ENCODE measurements at places on chromosomes 1 and 21.

DNA sequence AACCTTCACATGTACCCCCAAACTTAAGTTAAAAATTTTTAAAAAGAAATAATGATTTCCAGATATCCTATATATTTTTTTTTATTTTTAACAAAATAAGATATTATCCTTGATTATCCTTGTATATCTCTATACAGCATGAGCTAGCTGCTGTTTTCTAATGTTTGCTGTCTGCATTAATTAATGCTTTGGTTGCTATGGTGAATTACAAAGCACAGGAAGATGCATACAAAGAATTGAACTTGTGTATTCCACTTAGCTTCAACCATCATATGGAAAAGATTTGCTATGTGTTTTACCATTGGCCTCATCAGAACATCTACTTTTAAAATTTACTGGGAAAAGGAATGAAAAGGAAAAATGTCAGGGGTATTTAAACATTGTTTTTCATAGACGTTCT is 35.4 kb downstream of the VPS45 start:
- DNase-seq, result no peak

DNA sequence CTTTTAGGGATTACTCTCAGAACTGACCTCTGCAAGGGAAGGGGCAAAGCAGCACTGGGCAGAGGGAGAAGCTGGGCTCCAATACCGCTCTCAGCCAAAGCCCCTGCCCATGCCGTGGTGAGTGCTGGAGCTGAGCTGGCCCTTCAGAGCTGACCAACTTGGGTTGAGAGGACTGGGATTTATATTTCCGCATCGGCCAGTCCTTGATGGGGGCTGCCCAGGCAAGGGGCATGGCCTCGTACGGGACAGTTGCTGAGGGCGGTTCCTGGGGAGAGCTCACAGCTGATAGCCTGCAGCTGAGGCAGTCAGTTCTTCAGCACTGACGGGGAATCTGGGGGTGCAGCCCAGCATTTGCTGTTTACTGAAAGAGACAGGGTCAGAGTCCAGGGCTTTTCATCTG is 8.0 kb downstream of the HUNK start:
- no peak for DNase-seq

GRCh38 chr1:212007178-212007577 is 28.2 kb downstream of the INTS7 start:
- DNase-seq, result no peak

- no peak for DNase-seq
These were observed 4.8 kb downstream of the S100A16 start for GRCh38 chr1:153608089-153608682.

GRCh38 chr1:229434005-229434640 is at the start of gene ACTA1:
Gene ACTA1, minus strand, starts transcription at chr1:229434094. Its CDS starts 979 bp downstream, at chr1:229433115.
- peak; percentile 52 for DNase-seq

GRCh38 chr1:161314201-161314981 is at the start of gene SDHC:
Gene SDHC, plus strand, starts transcription at chr1:161314381. Its CDS starts 25 bp downstream, at chr1:161314406.
- DNase-seq, result peak; percentile 92

GRCh38 chr1:6466751-6467150 is 778 bp upstream of the TNFRSF25 start:
- no peak for DNase-seq

DNA sequence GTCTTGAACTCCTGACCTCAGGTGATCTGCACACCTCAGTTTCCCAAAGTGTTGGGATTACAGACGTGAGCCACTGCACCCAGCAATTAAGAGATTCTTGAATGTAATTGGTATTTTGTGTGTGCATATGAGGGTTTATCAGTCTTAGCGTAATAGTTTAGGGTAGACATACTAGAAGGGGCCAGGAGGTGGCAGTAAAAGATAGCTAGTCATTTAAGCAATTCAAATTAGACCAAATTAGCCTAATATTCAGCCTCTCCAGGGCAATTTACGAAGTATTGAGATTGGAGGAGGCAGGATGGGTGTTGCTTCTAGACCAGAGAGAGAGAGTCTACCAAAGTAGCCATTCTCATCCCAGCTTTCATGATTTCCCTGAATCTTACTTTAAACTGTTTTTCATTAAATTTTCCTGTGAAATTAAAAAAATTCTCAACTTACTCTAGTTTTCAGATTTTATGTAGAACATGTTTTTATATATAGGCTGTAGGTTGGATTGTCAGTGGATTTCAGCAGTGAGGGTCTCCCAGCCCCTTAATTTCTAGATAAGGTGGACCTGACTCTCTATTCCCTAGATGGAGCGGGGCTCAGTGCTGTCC is 119.7 kb downstream of the HHAT start:
- DNase-seq, result no peak

- no peak for DNase-seq
These were observed 54.9 kb upstream of the NBPF3 start for GRCh38 chr1:21385022-21385421.

- no peak for DNase-seq
These were observed 42.5 kb upstream of the C1orf174 start for GRCh38 chr1:3942416-3943122.

DNA sequence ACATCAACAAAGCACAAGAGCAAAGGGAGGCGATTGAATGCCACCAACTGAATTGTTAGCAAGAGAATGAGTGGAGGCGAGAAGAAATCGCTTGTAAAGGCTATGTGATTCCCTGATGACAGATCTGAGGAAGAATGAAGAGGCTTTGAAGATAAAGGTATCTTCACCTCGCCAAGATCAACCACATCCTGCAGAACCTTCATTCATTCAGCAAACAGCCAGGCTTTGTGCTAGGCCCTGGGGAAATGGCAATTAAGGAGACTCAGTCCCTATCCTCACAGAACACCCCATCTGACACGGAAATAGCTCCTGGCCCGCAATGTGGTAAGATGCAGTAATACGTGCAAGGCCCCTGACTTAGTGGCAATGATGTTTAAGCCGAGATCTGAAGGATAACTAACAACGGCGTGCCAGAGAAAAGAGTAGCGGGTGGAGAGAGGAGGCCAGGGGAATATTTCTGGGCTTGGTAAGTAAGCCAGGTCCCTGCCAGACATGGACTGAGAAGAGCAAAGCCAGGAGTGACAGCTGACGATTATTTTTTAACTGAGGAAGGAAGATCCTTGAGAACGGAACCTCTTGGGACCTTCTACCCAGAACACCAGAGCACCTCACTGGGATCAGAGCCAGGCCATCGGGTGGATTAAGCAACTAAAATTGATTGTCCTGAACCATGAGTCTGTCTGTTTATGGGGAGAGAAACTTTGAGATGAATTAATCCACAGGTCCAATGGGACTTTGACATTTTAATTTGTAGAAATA is 4.6 kb upstream of the VSIG8 start:
- no peak for DNase-seq

- no peak for DNase-seq
These were observed 57.4 kb downstream of the DNTTIP2 start for GRCh38 chr1:93821423-93822144.

DNA sequence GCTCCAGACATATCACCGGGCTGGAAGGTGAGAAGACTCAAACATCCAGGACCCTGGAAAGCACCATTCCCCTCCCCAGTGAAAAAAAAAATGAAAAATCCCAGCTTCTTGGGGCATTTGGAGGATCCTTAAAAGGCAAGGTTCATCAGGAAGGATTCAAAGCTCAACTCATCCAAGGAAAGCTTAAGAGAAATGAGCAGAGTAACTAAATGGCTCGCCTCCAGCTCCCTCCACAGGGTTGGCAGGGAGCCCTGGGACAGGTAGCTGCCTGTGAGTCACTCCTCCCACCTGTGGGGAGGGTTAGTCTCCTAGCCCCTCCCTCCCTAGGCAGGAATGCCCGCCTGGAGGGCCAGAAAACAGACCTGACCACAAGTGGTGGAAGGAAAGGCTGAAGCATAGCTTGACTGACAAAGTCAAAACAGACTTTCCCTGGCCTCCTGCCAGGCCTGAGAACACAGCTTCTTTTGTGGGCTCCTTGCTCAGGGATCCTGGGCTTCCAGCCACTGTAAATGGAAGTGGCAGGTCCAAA is 712 bp upstream of the LAMB3 start:
- no peak for DNase-seq

- DNase-seq, result no peak
These were observed 68.8 kb upstream of the ARID1A start for GRCh38 chr1:26626994-26627393.

GRCh38 chr1:236862219-236862591 is 67.1 kb downstream of the MTR start:
- no peak for DNase-seq

GRCh38 chr1:210217482-210217881 is 15.1 kb upstream of the SERTAD4 start:
- no peak for DNase-seq

GRCh38 chr1:18941221-18942141 is 15.0 kb downstream of the IFFO2 start:
- DNase-seq, result no peak

DNA sequence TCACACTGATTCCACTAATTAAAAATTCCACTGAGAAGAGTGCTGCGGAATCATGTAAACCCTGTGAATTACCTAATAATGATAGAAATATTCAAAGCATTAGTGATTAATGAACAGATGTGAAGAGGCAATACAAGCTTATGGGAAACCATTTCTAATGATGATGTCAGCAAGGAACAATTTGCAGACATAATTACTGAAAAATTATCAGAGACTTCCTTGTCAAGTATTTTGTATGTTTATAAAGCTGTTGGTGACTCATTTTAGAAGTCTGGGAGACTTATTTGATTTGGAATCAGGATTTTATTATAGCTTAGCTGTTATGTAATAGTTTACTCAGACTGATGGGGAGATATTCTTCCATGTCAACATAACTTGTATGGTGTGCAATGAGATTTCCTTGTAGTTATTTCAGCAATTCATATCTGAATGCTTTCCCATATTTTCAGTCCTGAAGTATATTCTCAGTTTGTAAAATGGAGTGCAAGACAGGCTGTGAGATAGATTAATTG is 135.5 kb downstream of the TGFB2 start:
- no peak for DNase-seq

DNA sequence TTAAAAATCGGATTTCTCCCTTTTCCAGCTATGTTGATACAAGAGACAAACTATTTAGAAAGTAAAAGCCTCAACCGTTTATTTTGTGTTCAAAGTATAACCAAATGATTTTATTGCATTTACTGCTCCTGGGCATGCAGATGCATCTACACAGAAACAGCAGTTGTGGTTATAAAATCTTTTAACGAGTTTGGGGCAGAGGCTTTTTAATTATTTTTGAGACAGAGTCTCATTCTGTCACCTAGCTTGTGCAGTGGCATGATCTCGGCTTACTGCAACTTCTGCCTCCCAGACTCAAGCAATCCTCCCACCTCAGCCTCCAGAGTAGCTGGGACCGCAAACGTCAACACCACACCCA is 33.6 kb downstream of the ZNF496 start:
- DNase-seq, result no peak

DNA sequence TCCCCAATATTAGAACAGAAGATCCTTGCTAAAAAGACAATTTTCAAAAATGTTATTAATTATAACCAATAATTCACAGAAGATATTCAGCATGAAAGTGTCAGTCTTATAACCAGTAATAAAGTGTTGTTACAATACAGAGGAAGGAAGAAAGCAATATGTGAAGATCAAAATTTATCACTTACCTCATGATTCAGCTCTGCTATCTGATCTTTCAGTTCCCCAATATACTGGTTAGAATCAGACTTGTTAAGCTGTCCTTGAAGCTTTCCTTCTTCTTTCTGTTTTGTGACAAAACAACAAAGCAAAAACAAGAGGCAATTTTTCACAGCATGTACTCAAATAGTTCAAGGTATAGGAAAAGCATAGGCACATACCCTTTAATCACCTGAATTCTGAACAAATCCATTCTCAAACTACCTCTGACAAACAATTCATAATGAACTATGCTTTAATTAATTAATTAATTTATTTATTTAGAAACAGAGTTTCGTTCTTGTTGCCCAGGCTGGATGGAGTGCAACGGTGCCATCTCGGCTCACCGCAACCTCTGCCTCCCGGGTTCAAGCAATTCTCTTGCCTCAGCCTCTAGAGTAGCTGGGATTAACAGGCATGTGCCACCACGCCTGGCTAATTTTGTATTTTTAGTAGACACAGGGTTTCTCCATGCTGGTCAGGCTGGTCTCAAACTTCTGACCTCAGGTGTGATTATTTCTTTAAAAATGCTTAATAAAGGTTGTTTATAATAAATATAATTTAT is 76.9 kb upstream of the GFI1 start:
- DNase-seq, result no peak

DNA sequence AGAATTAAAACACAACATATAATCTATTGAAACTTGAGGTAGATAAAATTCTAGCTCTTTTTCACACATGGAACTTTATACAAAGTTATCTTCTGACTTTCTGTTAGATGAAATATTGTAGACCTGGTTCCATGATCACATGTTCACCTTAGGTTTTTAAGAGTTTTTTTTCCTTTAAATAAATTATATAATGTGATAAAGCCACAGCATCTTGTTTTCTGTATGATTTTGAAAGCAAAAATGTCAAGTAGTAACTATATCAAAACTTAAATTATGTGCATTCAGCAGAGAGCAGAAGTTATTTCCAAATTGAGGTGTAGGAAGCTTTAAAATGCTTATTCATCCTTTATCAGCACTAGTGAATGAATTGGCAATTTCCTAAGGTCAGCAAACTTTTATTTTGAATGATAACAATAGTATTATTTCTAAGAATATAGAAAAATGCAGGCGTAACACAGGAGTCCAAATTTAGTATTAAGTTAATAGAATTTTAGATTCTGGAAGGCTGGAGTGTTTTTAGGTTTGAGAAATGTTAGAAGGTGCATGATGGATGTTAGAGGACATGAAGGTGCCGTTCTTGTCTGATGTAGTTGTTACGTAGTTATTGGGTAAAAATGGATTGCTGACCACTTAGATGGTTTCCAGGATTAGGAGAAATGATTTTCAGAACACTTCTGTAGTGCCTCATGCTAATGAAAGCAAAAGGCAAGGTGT is 17.5 kb downstream of the BACH1 start:
- DNase-seq, result no peak

- DNase-seq, result no peak
These were observed 34.2 kb downstream of the HLCS start for GRCh38 chr21:36932161-36932816.

DNA sequence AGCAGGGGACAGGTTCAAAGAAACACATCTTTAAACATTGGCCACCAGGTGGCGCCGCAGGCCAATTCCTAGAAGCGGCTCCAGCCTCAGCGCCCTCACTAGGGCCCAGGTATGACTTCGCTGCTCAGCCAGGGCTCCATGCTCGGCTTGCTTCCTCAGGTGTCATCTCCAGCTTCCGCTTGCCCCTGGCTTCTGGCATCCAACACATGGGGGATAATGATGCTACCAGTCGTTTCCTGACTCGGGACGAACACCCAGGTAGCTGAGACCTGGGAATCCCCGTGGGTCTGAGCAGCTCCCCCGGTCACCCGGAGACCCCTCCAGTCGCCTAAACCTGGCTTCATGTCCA is 8.5 kb upstream of the MEX3A start:
- peak; percentile 89 for DNase-seq

DNA sequence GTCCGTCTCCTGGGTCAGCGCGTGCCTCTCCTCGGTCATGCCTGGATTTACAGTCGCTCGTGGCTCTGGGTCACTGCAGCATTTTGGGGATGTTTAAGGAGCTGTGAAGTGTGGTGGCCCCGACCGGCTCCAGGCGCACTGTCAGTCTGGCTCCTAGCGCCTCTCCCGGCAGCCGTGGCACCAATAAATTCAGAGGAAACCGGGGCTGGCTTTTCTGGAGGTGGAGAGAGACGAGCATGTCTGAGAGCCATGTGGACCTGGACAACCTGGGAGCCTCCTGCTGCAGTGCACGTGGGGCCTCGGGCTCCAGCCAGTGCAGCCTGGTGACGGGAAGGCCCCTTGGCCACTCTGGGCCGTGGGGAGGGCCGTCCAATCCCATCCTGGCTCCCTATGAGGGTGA is 17.1 kb downstream of the PLCH2 start:
- no peak for DNase-seq

- no peak for DNase-seq
These were observed 13.6 kb upstream of the C1QTNF12 start for GRCh38 chr1:1259951-1260600.

- DNase-seq, result peak; percentile 57
These were observed 6.7 kb downstream of the CITED4 start for GRCh38 chr1:40855513-40855912.
